ENCODE measurements at places on chromosomes 6 and 20.

GRCh38 chr6:151675746-151676459 is 131.6 kb upstream of the ESR1 start:
- DNase-seq = peak; percentile 70

DNA sequence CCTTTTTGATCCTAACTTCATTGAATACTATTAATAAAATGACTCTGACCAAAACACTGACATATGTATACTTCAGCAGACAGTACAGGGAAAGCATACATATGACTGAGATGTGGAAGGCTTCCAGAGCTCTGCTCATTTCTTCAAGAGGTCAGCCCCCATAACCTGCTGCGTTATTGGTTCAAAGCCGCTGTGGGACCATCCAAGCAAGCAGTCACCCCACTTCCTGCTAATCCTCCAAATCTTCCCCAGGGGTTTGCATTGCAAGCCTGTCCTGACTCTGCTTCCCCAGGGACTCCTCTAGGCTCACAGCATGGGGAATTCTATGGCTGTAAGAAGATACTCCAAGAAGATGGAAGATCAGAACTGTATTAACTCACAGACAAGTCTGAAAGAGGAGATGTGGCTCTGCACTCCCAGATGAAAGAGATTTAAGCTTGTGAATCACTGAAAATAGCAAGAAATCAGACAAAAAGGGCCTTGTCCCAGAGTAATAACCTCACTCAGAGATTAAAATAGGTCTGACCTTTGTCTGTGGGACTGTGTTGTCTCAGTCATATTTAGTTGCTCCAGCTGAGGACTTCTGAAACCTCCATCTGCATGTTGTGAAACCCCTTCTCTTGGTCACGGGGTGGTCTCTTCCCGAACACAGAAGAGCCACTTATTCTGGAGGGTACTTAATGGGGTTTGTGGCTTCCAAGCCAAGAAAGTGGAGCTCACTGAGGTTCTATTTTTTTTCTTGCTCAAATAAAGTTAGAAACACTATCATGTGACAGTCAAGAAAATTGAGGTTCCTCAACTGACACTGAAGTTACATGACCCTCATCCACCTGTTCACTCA is 101.5 kb upstream of the MARCKS start:
- no peak for DNase-seq

GRCh38 chr6:47375426-47375825 is 65.7 kb upstream of the TNFRSF21 start:
- no peak for DNase-seq

GRCh38 chr6:29200767-29201662 is 30.3 kb downstream of the OR2J2 start:
- DNase-seq = no peak

GRCh38 chr20:8152183-8152582 is 20.1 kb downstream of the PLCB1 start:
- DNase-seq = no peak

DNA sequence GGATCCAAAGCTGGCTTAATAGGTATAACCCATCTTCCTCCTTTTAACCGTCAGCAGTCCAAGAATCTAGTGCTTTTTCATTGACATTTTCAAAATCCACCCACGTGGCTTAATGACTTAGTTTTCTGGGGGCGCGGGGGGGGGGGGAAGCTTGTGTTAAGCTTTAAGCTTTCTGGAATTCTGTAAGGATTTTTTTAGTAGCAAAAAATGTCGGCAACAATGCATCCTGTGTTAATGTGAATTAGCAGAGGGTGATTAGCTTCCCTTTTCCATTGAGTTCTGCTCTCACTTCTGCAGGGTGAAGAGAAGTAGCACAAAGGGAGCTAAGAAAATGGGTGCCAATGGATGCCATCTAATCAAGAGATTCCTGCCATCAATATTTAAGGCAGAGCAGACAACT is 348.2 kb downstream of the SAMD5 start:
- no peak for DNase-seq

GRCh38 chr20:24842918-24843715 is 106.0 kb upstream of the CST7 start:
- DNase-seq = no peak

DNA sequence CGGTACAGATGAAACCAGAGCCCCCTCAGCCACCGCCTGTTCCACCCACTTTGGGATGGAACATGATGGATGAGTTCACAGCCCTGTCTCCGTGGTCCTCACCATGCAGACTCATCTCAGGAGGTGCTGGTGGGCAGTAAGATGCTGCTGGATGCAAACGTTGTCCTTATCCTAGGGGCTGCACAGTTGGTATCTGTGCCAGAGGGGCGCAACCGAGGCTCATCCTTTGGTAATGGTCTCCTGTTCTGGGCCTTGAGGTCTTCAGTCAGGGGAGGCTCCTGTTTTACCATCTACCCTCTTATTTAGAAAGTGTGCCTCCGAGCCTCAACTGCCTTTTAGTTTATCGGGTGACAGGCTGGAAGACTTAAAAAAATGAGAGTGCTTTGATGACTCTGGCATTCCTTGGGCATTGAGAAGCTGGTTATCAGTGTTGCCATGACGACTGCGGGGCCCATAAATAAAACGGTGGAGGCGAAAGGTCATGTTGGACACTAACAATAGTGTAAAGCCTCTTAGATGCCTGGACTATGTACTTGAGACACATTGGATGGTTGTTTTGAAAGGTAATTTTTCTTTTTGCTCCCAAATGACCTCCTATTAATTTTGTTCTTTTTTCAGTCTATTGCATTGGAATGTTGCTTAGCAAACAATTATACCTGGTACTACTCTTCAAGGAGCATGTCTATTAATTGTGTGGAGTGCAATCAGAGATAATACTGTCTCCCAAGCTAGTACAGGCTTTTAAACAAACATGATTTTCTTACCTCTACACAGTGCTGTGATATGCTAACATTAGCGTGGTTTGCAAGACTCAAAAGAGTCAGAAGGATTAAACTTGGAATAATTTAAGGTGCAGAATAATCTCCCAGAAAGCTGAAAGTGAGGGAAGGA is 74.2 kb upstream of the DSP start:
- no peak for DNase-seq

- no peak for DNase-seq
Measured at GRCh38 chr6:15431762-15432483, 186.1 kb downstream of the JARID2 start.

GRCh38 chr20:37364013-37364926 is 18.3 kb downstream of the SRC start:
- DNase-seq = peak; percentile 10

DNA sequence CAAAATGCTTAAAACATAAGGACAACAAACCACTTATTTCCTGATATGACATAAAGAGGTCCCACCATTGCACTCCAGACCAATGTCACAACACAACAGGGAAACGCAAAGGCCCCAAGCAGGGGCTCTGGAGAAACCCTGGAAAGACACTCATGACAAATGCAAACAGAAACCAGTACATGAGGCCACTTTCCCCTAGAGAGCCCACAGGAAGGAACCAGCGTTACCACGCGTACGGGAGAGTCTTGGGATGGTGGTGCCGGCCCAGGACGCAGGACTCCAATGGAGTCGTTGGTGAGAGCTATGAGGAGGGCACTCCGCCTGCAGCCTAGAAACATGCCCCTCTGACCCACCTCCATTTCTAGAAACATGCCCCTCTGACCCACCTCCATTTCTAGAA is 20.2 kb downstream of the GMEB2 start:
- no peak for DNase-seq

GRCh38 chr20:17014217-17014616 is 212.6 kb upstream of the PCSK2 start:
- peak; percentile 19 for DNase-seq

GRCh38 chr6:141354191-141354955 is 778.4 kb upstream of the GJE1 start:
- DNase-seq = peak; percentile 10

DNA sequence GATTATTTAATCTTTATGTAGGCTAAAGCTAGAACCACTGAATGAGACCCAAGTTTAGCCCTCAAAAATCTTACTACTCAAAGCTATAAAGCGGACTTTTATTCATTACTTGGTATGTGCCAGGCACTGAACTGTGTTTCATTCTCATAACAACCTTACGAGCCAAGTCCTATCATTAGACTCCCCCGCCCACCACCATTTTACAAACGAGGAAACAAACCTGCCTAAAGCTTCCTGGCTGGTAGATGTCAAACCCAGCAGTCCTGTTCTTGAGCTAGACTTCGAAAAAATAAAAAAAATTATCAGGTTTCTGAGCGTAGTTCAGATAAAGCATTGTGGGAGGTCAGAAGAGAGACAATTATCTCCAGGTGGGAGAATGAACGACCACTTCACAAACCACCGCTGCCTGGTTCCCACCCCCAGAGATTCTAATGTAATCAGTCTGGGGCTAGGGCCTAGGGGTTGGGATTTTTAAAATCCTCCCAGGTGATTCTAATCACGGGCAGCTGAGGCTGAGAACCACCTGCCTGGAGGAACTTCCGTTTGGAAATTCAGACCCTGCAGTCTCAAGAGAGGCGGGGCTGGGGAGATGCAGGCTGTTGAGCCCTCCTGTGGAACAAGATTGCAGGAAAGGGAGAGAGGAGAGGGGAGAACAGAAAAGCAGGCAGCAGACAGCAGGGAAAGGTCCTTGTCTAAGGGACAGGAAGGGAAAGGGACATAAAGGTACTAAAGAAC is 8.6 kb downstream of the ADTRP start:
- peak; percentile 60 for DNase-seq

DNA sequence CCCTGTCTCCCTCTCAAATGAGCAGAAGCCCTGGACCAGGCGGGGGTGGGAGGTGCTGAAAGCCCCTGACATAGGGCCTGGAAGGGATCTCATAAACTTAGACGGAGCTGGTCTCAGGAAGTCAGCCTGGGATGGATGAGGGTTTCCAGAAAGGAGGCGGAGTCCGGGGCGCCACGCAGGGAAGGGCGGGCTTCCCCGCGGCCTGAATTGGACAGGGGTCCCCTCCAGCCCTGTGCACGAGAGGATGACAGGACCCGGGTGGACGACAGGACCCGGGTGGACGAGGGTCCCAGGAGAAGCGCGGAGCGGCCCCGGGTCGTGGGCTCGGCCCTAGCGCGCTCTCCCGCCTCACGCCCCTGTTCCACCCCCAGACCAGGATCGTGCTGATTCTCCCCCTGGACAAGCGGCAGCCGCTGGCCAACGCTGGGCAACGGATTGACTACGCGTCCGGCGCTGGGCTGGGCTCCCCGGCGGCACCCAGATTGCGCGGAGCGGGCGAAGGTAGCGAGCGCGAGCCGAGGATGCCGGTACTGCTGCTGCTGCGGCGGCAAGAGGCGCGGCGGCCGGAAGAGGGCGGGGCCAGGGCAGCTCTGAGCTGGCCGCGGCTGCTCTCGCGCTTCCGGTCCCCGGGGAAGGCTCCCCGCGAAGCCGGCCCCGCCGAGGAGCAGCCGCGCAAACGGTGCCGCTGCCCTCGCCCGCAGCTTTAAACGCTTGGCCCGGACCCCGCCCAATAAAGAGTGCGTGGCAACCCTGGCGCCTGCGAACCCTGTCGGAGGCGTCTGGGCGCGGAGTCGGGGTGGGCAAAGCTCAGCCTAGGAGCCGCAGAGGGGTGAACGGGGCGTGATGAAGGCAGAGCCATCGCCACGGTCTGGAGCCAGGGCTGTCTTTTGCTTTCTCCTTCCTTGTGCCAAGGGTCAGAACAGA is 1.3 kb downstream of the C20orf144 start:
- DNase-seq = peak; percentile 82

DNA sequence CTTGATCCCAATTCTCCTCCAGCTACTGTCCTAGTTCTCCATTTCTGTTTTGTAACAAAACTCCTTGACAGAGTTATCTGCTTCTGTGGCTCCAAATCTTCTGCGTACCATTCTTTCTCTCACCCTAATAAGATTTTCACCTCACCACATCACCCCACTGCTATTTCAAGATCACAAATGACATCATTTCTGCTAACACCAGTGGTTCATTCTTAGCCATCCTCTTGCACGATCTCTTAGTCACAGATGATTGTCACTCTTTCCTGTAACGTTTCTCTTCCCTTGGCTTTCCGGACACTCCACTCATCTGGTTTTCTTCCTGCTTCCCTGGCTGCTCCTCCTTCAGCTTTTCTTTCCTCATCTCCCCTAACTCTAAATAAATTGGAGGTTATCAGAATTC is 56.8 kb upstream of the FABP7 start:
- no peak for DNase-seq

DNA sequence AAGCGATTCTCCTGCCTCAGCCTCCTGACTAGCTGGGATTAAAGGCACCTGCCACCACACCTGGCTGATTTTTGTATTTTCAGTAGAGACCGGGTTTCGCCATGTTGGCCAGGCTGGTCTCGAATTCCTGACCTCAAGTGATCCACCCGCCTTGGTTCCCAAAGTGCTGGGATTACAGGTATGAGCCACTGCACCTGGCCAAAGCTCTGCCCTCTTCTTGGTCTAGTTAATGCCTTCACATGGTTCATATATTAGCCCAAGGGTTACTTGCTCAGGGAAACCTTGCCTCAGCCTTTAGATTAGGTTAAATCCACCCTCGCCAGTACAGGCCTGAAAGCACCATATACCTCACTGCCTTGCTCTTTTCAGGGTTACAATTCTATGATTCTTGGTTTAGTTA is 26.1 kb downstream of the TSHZ2 start:
- no peak for DNase-seq

DNA sequence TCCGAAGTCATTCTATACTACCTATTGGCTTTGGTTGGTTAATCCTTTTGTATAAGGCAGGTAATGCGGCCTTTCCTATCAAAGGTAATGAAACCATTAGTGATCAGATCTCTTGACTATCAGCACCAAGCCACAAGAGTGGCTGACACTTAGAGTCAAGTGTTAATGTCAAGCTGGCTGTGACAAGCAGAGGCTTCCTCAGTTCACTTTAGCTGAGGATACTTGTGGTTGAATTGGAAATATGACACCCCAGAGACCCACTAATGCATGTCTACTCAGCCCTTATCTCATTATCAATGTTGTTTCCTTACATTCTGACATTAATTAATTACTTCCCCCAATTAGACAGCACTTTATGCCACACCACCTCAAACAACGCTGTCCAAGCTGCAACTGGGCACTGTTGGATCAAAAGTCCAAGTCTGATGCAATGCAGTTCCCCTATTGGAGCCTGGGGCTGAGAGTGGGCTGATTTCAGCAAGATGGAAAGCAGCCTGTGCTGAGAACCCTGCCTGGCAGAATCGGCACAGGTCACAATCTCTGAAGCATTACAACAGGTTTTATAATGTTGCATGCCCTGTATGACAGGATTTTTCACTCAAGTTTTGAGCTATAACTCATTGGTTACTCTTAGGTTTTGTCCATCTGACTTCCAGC is 273.5 kb downstream of the COL12A1 start:
- no peak for DNase-seq

GRCh38 chr6:170006071-170006899 is 254.9 kb downstream of the ERMARD start:
- DNase-seq = no peak

DNA sequence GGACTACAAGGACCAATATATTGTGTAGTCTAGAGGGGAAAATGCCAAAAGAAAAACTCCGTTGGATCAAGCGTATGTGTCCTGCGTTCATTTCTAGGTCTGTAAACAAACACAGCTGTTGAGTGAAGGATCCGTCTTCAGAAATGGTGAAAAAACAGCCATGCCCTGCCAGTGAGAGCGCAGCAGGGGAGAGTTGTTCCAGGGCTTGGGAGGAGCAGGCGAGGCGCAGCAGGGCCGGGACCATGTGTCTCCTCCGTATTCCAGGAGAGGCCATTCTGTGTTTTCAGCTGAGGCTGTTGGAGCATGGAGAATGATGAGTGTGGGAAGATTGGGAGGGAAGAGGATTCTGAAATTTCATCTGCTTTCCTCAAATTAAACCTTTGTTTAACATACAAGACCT is 38.0 kb downstream of the BMP6 start:
- DNase-seq = no peak

- DNase-seq = no peak
Measured at GRCh38 chr6:126054258-126054702, 67.9 kb downstream of the TRMT11 start.

Data from WTC11 (cell line).